Natural killer cell treated with Interleukin-12 subunit alpha and Interleukin-12 subunit beta and Interleukin-15 and Interleukin-18, amount 100 ng/mL, for 72 hours (primary cell): ENCODE measurements at places on chromosomes 2 and 18.

GRCh38 chr2:239802185-239802649 lies 222.9 kb downstream of the NDUFA10 start:
- no peak for DNase-seq

GRCh38 chr2:88187927-88188326 lies 17.8 kb downstream of the THNSL2 start:
- DNase-seq: no peak

DNA sequence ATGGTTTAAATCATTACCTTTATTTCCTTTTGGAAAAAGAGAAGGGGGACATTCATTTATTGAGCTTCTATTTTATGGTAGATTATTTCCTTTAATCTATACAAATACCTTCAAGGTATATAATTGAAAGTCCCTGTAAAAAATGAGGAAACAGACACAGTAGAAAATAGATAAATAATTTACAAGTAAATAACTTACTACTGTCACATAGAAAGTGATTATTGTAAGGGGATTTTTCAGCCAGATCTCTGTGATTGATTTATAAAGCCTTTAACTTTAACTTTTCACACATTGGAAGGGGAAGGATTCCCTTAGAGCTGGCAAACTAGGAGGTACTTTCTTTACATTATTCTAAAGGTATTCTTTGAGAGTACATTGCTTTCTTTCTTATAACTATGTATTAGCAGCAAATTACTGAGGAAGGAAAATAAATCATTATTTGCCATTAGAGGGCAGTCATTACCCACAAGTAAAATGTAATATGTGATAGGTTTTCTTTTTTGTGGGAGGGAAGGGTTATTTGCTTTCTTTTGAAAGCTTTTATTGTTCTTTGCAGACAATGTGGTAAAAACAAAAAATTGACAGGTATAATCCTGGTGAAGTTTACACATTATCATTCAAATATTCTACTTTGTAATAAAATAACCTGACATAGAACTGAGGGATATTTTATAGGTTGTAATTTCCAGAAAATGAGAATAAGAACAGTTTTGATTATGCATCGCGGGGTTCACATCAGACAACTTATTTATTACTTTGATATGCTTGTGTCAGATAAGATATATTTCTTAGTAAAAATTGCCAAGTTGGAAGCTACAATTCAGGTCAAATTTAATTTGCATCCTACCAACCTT lies 24.8 kb upstream of the RPE start:
- no peak for DNase-seq

GRCh38 chr2:227856697-227857096 lies 14.7 kb upstream of the DAW1 start:
- DNase-seq: no peak

- DNase-seq: no peak
These were observed 17.3 kb downstream of the GRHL1 start for GRCh38 chr2:9968553-9969497.

DNA sequence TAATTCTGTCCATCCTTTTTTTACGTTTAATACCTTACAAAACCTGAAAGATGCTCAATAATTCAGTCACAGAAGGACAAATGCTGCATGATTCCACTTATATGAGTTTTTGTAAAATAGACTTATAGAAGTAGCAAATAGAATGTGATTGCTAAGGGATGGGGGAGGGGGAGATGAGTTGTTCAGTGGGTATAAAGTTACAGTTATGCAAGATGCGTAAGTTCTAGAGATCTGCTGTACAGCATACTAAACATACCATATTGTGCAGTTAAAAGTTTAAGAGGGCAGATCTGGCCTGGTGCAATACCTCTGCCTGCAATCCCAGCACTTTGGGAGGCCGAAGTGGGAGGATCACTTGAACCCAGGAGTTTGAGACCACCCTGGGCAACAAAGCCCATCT lies 78.8 kb downstream of the TET3 start:
- no peak for DNase-seq

- no peak for DNase-seq
These were observed 143.9 kb upstream of the KLHL29 start for GRCh38 chr2:23241121-23241520.

GRCh38 chr18:48828691-48829442 lies 121.9 kb downstream of the SMAD7 start:
- no peak for DNase-seq

- no peak for DNase-seq
These were observed 713.9 kb upstream of the CDH2 start for GRCh38 chr18:28890791-28891190.
